ENCODE measurements at places on chromosomes 11 and 22.

DNA sequence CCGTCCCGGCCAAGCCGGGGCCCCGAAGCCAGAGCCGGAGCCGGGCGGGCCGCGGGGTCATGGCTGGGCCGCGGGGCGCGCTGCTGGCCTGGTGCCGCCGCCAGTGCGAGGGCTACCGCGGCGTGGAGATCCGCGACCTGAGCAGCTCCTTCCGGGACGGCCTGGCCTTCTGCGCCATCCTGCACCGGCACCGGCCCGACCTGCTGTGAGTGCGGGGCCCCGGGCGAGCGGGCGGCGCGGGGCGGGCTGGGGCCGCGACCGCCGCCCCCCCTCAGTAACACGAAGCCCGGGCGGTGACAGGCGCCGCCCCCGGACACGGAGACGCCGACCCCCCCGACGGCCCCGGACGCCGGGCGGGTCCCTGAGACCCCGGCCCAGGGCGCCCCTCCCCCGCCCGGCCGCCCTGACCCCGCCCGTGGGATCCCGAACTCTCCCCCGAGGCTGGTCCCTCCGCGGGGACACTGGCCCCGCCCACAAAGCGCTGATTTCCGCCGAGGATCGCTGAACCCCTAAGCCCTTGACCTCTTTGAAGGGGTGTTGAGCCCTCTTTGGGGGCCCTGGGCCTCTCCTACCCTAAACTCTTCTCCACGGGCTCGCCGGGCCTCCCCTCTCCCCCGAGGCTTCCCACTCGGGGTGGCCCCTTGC is 389 bp downstream of the MICALL1 start:
- no peak for DNase-seq

- DNase-seq: no peak
Observed at GRCh38 chr22:44663256-44663999, 38.6 kb upstream of the PRR5 start.

DNA sequence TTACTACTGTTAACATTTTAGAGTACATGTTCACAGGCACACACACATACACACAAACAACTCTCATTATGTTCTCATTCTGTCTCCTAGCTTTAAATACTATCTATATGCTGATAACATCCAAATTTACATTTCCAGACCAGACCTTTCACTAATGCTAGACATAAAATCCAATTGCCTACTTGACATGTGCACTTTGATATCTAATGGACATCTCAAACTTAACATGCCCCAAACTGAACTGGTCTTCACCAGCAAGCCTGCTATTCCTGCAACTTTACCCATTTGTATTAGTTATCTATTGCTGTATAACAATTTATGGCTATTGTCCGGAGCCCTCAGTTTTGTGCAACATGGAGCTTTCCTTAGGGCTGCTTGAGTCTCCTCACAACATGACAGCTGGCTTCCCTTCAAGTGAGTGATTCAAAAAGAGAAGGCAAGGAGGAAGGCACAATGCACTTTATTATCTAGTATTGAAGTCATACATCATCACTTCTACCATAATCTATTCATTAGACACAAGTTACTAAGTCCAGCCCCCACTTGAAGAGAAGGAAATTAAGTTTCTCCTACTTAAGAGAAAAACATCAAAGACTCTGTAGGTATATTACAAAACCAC is 3.0 kb downstream of the SLC36A4 start:
- no peak for DNase-seq

GRCh38 chr11:8650401-8650990 is 32.0 kb downstream of the TRIM66 start:
- DNase-seq: no peak

DNA sequence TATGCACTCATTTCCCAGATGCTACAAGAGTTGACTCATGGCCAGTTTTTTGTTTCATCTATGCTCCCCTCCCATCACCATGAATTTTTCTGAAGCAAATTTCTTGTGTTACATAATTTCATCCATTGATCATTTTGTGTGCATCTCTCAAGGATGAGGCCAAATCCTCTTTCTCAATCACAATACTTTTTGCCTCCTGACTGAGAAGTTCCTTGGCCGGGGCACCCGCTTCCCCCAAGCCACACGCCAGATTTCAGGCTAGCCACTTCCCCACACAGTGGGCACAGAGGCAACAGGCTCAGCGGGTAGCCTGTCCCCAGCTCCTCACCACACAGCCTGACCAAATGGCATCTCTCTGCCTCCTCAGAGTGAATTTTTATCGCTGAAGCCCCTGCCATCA is 9.8 kb upstream of the DSCAML1 start:
- DNase-seq: no peak

DNA sequence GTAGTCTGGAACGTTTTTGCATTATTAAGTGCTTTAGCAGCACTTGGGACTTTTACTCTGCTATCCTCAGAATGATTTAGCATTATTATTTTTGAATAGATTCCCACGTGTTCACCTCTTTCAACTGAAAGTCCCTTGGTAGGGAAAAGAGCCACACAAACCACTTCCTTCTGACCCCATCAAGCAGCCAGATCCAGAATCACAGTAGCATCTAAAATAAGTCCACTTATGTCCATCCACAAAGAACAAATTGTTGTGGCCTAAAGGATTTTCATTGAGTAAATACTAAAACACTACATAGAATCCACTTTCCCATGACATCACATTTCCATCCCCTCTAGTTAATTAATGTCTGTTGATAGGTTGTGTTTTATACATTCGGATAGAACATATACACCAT is 381.7 kb downstream of the AASDHPPT start:
- DNase-seq: no peak

DNA sequence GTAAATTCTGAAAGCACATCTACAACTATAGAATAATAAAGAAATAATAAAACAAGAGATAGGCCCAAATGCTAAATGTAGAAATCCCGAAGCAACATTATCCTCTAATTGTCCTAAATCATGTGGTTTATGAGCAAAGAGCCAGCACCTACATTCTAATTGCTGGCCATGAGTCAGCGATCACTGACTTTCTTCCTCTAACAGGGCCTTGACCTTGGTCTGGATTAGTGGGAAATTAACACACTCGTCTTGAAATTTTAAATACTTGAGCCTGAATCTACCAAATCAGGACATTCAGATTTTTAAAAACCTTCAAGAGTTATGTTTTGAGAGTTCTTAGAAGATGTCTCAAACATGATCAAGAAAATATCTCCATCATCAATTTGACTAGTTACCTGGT is 727.6 kb downstream of the METTL15 start:
- no peak for DNase-seq

GRCh38 chr22:47716890-47717615 is 954.6 kb downstream of the TBC1D22A start:
- DNase-seq: no peak

DNA sequence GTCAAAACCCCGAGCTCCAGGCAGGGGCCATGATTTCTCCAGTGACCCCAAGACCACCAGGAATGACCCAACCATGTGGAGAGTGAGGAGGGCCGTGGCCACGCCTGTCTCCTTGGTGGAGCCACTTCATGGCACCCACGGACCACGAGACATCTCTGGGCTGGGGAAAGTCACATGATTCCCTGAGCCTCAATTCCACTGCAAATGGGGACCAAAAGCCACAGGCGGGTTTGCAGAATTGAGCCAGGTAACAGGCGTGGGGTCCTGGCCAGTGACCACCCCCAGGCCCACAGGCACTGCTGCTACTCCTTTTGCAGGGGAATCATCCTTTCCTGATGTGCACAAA is 178.9 kb downstream of the CTTN start:
- no peak for DNase-seq

DNA sequence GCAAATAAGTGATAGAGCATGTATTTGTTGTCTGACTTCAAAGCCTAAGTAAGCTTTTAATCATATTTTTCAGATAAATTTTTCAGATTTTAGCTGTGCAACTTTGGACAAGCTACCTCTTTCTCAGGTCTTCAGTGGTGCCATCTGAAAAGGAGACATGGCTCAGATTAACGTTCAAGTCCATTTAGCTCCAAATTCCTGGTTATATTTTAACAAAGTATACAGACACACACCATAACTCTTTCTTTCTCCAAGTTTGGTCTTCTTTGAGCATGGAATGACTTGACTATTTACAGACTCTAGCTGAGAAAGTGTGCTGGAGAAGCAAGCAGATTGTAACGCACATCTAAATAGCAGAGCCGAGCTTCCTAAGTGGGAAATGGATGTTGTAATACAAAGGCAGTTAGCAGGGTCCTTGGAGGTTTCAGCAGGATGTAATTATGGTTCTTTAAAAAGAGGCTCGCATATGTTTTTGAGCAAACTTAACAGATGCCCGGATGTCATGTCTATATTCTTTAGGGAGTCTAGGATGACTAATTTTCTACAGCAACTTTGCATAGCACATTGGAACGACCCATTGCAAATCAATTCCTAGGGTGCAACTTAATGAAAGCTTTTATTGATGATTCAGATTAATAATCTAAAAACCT is 128.1 kb upstream of the E2F8 start:
- DNase-seq: no peak

DNA sequence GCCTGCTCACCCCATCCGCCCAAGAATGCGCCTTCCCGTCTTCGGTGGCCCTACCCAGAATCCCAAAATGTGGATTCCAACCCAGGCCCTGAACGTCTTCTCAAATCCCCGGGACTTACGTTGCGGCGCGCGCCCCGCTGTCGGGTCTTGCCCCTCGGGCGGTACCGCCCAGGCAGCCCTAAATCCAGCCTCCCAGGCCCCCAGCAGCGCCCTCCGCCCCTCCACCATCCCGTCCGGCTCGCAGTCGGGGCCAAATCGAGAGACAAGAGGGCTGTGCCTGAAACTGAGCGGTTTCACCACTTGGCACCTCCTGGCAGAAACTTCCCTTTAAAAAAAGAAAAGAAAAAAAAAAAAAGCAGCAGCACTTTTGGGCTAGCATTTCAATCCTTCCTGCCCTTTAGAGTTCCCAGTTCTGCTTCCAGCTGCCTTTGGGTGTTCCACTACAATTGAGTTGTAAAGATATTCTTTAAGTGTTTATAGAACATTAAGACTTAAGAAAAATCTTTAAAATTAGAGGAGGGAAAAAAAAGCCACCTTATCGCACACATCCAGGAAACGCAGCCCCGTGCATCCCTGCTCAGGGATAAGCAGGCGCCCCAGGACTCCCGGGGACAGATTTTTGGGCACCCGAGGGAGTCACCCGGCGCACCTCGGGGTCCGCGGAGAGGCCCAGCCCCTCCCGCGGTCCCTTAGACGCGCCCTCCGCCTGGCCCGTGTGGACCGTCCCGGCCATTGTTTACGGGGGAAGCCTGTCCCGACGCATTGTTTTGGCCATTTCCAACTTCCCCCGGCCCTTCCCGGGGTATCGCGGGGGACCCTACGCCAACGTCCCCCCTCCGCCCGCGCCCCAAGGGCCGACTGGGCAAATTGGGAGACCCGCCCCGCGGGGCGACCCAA is 57.6 kb downstream of the KCNJ4 start:
- no peak for DNase-seq

- no peak for DNase-seq
Observed at GRCh38 chr11:60251485-60252212, 8.7 kb upstream of the MS4A4E start.

DNA sequence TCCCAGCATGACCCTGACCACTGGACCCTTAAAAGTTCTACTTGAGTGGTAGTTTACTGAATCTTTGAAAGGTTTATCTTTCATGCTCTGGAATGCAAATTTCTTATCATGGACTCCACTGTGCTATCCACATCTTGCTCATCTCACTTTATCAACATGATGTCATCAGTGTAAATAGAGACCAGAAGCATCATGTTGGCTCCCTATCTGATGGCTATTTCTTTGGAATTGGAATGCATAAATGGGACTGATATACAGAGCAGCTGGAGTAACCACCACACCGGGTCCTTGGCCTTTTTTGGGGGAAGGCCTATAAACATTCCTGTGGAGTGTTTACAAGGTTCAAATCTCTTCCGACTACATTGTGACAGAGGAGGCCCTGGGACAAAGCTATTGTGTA is 74.1 kb upstream of the CEP126 start:
- DNase-seq: no peak

DNA sequence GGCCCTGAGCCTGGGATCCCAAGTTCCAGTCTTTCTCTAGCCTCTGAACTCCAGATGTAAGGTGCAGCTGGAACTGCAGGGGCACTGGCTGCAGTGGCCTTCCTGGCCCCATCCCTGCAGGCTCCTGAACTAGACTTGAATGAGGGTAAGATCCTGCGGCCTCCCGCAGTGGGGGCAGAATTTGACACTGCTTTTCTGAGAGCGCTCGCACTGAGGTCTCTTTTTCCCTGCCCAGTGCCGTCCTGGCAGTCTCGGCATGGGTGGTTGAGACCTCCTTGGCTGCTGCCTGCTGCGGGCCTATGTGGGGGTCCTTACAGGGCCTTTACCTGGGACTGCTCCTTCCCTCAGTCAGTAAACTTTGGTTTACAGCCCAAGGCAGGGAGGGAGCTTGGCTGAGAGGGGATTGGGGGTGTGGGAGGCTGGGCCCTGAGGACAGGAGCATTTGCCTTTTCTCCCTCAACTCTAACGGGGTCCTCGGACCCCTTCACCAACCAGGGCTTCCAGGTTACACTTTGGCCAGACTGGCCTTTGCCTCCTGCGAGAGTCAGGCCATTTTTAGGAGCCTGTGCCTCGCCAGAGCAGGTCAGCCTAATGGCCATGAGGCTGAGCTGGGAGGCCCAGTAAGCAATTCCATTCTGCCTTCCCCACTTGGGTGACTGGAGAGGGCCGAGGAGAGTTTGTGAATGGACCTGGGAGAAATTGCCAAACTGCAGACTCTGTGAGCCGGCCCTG is 35.4 kb downstream of the FAM83F start:
- no peak for DNase-seq

DNA sequence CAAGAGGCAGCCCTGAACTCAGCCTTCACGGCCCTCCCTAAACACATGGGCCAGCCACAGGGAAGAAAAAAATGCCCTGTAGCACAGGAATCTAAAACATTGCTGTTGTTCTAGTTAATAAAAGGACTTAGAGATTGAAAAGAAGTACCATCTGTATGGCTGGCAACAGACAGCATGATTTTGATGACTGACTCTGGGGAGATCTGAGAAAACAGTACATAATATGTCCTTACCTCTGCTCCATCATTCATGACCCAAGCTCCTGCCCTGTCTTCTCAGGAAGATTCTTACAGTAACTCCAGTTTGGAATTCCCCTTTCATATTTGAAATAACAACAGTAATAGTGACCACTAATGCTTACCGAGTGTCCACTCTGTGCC is 244.2 kb downstream of the ETS1 start:
- DNase-seq: no peak

DNA sequence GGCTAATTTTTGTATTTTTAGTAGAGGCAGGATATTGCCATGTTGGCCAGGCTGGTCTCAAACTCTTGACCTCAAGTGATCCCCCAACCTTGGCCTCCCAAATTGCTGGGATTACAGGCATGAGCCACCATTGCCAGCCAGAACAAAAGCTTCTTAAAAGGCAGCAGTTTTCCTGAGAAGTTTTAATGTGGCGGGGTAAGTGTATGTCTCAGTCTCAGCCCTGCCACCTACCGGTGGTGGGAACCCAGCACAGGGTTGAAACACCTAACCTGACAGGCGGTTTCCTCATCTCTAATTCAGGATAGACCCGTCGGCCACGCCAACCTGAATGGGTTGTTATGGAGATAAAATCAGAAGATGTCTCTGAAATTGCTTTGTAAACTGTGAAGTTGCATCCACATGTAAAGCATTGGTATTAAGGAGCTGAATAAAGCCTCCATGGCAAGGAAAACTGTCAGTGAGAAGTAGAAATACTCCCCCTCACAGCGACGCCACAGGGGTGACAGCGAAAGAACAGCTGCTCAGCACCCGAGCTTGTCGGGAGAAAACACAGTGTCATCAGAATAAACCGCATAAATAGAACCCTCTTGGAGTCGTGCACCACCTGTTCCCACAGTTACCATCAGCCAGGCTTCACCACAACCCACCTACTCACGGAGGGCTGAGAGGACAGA is 165.9 kb upstream of the NCAM1 start:
- no peak for DNase-seq

All from nucleus accumbens (tissue), 56 donors.